ENCODE measurements at places on chromosomes 5 and 9. TPM values are rescaled to one million over a fixed set of nuclear protein-coding genes. Genes with fewer than 3 reads are reported as not detected.

The C5orf46 gene
- total RNA-seq: 0.59 TPM

The LECT2 gene
- not detected for total RNA-seq

The PPIC gene
- 11.5 TPM for total RNA-seq

The POLK gene
- 33.6 TPM for total RNA-seq

The NRG2 gene
- 6.6 TPM for total RNA-seq

The C7 gene
- 68.2 TPM for total RNA-seq

The NRARP gene
- 22.4 TPM for total RNA-seq

The GNPDA1 gene
- 58.5 TPM for total RNA-seq

The PTPN3 gene
- 16.3 TPM for total RNA-seq

The GABRB2 gene
- total RNA-seq: 1.1 TPM

DNA sequence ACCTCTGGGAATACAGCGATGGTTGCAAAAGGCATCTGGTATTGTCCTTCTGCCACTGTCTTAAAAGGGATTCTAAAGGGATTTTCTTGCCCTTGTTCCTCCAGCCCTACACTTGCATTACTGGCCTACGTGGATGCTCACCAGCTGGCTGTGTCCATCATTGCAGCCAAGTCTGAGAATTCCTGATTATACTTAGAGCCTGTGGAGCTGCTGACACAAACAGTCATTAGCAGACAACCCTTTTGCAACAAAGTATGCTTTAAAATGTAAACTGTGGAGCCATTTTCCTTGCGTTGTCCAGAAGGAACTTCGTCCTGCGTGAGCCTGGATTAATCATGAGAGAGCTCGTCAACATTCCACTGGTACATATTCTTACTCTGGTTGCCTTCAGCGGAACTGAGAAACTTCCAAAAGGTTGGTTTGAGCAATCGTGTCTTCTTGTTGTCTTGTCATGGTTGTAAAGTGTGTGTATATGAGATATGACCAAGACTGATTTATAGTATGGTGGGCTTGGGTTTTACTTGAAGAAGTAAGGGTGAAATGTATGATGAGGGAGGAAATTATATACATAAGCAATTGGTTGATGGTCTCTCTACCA lies at the start of gene MUSK:
Gene MUSK (plus strand): TSS at position 222 of the 598 bp plus-strand sequence. CDS start 114 bp downstream, at position 336.
- DNase-seq: no peak

GRCh38 chr9:93617273-93617672 lies 40.9 kb downstream of the PHF2 start:
- no peak for DNase-seq

DNA sequence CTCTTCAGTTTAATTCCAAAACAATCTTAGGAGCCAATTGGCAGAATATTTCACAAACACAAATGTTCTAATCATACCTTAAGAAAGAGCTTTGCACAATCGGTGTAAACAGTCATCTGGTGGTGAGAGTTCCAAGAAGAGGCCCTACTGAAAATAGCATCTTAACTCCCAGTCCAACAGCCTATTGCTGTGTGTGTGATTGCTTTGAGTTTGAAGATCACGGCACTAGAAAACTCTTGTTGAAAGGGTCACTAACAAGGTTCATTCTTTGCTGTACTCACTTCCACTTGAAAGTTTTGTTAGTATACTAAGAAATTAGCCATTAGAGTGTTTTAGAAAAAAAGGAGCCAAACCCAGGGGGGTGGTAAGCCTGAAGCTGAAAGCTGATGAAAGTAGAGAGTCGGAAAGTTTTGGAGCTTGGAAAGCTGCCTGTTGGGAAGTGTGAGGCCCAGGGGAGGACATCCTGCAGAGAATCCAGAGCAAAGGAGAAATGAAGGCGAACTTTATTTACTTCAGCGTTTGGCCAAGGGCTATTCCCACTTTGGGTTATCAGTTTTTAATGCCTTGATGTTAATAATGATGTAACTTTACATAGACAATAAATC lies 180.3 kb upstream of the GHR start:
- no peak for DNase-seq

DNA sequence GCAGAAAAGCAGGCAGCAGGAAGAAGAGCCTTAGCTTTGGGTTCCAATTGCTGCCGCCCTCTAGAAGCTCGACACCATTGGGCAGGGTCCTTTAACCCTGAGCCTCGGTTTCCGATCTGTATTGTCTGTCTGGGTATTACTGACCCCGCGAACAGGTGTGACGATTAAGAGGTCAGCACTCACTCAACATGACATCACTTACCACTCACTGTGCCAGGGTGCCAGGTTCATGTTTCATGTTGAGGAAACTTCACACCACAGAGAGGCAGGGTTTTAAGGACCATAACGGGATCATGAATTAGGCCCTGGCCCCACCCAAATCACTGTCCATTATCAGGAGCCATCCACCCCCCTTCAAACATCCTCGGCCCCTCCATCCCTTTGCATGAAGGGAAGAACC lies 75.5 kb downstream of the GPR21 start:
- DNase-seq: no peak

GRCh38 chr5:156386976-156387375 lies 60.0 kb downstream of the SGCD start:
- no peak for DNase-seq

- DNase-seq: no peak
Measured at GRCh38 chr5:113759505-113759904, 246.0 kb downstream of the YTHDC2 start.

- no peak for DNase-seq
Measured at GRCh38 chr9:113673726-113674125, 202.4 kb upstream of the ZNF618 start.

DNA sequence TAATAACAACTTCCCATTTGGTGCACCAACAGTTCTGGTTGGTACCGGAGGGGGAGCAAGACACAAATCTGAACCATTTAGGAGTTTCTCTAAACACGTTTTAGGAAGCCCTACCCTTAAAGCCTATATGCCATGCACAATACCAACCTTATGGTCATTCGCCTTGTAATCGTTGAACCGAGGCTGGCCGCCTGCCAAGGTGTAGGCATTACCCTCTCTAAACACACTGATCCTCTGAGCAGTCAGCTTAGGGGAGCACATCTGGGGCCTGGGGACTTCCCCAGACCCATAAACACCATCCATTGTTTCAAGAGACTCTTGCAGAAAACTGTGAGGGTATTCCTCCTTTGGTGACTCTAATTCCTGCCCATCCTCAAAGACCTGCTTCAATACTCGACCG lies 328 bp downstream of the GRXCR2 start:
- no peak for DNase-seq

- DNase-seq: no peak
Measured at GRCh38 chr9:88321764-88322163, 66.5 kb upstream of the SPIN1 start.

GRCh38 chr5:133503511-133503910 lies 108.8 kb downstream of the FSTL4 start:
- DNase-seq: no peak

- no peak for DNase-seq
Measured at GRCh38 chr5:76836585-76836984, 13.2 kb upstream of the S100Z start.

GRCh38 chr9:92165484-92165883 lies 50.3 kb upstream of the SPTLC1 start:
- no peak for DNase-seq

- no peak for DNase-seq
Measured at GRCh38 chr5:90644132-90644531, 85.5 kb downstream of the ADGRV1 start.

GRCh38 chr5:74432721-74433120 lies 207.8 kb downstream of the ENC1 start:
- no peak for DNase-seq

GRCh38 chr9:125241863-125242739 lies 958 bp upstream of the HSPA5 start:
- DNase-seq: no peak

DNA sequence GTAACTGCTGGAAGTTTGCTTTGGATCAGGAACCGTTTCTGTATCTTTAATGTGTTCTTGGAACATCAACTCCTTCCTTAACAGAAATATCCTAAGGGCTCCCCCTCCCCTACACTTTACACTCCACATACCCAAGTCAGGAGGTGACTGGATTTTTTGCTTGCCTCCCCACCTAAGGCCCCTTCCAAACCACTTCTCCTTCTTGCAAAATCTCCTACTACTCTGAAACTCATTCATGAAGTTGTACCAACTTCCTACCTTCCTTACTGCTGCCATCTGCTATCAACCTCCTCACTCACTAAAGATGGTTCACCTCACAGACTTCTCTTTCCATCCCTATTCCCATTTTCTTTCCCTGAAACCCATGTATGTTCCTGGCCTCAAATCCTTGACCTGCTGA lies 16.1 kb downstream of the TXN start:
- DNase-seq: no peak

DNA sequence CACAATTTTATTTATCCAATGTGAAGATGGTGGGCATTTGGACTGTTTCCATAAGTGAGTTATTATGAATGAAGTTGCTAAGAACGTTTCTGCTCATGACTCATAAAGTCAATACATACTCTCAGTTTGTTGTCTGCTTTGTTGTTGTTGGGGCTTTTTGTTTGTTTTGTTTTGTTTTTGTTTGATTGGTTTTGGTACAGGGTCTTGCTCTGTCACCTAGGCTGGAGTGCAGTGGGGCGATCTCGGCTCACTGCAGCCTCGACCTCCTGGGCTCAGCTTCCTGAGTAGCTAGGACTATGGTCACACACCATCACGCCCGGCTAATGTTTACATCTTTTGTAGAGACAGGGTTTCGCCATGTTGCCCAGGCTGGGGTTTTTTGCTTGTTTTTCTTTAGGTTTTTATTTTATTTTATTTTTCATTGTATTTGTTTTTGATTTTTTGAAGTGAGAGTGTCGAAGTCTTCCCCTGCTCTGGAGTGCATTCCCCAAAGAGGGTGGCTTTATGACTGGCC lies 18.0 kb downstream of the TRIM7 start:
- DNase-seq: no peak

- DNase-seq: no peak
Measured at GRCh38 chr5:77851176-77852067, 75.3 kb upstream of the TBCA start.

GRCh38 chr5:162684145-162684544 lies 616.6 kb downstream of the GABRG2 start:
- no peak for DNase-seq

DNA sequence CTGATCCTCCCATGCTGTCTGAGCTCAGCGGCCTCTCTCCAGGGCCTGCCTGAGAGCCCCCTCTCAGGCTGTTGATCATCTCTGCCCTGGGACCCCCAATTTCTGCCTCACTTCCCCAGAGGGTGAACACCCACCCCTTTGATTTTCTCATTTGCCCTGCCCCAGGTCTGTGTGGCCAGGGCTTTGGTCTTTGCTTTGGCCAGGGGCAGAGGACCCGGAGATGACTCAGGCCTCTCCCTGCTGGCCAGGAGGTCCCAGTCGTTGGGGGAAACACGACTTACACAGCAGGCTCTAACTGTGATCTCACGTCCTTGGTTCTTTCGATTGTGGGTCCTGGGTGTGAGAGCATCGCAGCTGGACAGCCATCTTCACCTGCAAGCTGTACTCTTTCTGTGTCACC lies 1.1 kb upstream of the ADAMTS2 start:
- DNase-seq: no peak

GRCh38 chr5:158380661-158381060 lies 521.7 kb upstream of the CLINT1 start:
- DNase-seq: no peak

GRCh38 chr9:134179595-134179917 lies 15.2 kb upstream of the RNU6ATAC start:
- DNase-seq: no peak

DNA sequence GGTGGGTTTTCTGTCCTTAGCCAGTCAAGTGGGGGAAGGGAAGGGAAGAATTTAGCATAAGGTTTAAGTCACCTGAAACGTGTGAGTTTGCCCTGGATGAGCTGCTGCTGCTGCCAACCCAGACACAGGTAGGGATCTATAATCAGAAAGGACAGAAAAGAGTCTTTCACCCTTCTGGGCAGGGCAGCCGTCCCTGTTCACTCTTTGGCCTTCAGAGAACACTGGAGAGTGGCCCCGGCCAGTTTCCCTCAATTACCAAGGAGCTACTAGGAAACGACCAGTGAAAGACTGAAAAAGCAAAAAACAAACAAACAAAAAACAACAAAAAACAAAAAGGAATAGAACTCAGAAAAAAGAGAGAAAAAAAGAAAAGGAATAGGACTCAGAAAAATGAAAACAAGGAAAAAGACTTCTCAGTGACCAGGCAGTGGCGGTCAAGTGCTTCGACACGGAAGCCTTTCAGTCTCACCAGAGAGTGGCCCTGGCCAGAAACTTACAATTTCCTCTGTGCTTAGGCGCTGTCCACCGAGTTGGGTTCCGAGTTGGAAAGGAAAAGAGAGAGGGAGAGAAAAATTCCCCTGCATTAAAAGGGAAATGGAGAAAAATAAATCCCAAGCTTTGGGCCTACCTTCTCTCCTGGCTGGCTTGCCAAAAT lies 2.5 kb upstream of the GM2A start:
- no peak for DNase-seq

DNA sequence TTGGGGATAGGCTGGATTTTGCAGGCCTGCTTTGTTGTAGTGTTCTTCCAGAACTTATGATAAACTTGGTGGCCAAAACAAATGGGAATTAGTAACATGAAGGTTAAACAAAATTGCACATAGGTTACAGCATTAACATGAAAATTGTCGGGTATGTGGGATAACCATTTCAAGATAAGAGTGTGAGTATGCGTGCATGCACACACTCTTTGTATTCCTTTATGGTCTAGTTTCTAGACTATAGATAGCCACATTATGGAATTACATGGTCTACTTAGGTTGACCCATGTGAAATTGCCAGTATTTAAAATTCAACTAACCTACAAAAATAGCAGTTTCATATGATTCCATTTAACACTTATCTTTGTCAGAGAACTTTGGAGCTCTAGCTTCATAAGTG lies 1.4 kb downstream of the HMGCR start:
- no peak for DNase-seq

DNA sequence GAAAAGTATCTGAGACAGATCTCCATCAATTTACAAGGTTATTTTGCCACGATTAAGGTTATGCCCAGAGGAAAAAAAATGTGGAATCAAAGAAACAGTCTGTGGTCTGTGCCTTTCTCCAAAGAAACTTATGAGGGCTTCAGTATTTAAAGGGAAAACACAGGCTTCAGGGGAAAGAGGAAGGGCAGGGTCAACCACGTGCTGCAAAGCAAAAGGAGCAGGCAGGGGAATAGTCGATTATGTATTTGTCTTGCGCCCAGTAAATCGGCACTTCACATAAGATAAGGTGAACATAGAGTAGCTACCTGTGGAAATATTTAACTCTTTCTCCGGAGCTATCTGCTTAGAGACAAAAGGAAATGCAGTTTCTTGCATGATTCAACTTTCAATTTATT lies 343.7 kb downstream of the RAB3C start:
- DNase-seq: no peak

DNA sequence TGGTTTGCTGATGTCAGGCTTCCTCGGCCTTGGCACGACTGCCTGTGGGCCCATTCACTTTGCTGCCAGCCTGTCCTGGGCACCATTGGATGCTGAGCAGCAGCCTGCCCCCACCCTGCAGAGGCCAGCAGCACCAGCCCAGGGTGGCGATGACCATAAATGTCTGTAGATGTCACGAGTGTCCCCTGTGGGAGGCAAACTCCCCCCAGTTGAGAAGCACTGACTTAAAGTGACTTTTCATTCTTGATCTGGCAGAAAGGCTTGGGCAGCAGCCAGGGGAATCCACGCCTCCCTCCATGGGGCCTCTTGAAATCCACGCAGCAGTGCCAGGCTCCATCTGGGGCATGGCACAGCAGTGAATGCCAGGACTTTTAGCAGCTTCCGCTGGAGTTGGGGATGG lies 21.8 kb downstream of the IRX4 start:
- DNase-seq: no peak

- no peak for DNase-seq
Measured at GRCh38 chr5:6162175-6162574, 216.2 kb downstream of the MED10 start.

Data from prostate gland (tissue), 2 donors.